ENCODE measurements at places on chromosomes 6 and 20.

DNA sequence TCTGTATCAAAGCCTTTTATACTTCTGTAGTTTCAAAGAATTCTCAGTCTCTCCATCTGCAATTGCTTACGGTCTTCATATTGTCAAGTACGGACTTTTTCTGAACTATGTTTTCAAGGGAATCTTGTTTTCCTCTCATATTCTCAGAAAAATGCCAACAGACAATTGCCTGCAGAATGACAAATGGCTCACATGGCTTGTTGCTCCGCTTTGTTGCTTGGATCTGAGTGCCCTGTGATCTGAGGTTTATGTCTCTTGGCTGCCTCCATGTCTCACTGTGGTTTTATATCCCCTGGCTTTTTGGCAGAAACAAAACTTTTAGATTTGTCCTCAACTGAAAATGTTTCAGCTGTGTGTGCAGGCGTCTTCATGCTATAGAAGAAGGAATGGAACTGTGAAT is 285.4 kb upstream of the CHD6 start:
- no peak for DNase-seq

- DNase-seq, result no peak
These were observed 249 bp downstream of the SAMD10 start for GRCh38 chr20:63979229-63979556.

GRCh38 chr20:37630166-37630565 is 63.7 kb upstream of the CTNNBL1 start:
- no peak for DNase-seq

GRCh38 chr6:22399693-22400092 is 102.9 kb upstream of the PRL start:
- DNase-seq, result no peak

DNA sequence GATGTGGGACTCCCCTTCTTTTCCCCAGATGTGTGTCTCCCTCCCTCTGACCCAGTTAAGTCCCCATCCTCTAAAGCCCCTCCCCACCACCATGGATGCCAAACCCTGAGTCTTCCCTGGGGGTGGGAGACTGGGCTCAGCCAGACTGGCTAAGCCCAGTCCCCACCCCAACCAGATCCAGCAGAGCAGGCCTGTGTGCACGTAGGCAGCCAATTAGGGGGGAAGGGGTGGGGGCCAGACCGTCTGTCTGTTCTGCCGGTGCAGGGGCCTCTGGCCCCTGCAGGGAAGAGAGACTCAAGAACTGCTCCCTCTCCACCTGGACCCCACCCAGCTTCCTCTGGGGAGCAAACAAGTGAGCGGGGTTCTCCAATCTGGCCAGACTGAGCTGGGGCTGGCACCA is 605 bp downstream of the COX4I2 start:
- DNase-seq, result no peak

DNA sequence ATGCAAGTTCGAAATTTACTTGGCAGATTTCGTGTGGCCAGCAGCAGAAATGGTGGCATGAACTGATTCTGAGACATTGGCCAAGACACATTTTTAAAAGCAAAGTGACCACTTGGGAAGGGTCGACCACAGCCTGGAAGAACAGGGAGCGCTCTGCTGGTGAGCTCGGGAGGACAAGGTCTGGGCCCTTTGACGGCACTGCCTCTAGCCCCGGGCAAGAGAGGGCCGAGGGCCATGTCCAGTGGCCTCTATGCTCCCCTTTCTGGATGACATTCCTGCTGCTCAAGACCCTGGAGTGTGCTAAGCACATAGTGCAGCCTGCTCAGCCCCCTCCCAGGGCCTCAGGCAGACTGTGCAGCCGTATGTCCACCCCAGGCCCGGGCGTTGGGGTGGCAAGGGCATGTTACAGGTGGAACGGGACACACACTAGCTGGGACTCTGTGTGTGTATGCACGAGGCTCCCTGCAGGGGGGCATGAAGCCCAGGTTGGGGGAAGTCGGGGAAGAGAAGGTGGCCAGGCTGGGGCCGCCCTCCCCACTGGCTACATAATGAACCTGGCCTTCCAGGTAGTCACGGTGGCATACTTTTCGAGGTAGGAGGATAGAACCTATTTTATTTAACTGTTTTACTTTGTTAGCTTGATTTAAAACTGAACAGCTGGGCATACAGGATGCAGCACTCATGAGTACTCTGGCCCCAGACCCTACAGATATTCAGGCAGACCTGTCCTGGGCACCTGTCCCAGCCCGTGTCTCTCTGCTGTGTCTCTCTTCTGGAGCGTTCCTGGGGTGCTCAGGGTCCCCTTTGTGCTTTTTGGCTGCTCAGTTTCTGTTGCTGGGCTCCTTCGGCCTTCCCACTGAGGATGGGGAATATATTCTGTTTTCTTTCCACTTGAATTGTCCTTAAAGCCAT is 6.4 kb downstream of the SYNJ2 start:
- no peak for DNase-seq

GRCh38 chr20:64095927-64096326 is 11.4 kb downstream of the NPBWR2 start:
- no peak for DNase-seq

DNA sequence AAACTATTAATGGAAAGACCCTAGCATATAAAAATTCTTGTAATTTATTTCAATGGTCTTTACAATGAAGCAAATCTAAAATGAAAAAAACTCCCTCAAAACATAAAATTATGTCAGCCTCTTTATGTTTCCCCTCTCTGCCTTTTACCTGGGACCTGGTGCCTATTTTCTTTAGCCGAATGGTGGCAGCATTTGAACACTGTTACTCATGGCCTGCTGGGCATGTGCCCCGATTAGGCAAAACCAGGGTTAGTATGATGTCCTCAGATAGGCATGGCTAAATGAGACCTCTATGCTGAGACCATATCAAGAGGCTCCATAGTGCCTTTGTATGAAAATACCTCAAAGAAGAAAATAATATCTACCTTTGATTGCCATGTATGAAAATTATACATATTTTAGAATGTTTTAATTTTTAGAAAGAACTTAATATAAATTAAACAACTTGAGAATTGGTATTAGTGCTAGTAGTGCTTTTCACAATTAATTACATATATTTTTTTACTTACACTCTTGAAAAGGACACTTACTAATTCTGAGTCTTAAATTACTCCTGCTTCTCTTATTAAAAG is 22.5 kb upstream of the C6orf58 start:
- no peak for DNase-seq

- no peak for DNase-seq
These were observed 180.3 kb downstream of the ANKRD60 start for GRCh38 chr20:58048096-58048702.

GRCh38 chr6:6875818-6876470 is 231.8 kb upstream of the RREB1 start:
- no peak for DNase-seq

DNA sequence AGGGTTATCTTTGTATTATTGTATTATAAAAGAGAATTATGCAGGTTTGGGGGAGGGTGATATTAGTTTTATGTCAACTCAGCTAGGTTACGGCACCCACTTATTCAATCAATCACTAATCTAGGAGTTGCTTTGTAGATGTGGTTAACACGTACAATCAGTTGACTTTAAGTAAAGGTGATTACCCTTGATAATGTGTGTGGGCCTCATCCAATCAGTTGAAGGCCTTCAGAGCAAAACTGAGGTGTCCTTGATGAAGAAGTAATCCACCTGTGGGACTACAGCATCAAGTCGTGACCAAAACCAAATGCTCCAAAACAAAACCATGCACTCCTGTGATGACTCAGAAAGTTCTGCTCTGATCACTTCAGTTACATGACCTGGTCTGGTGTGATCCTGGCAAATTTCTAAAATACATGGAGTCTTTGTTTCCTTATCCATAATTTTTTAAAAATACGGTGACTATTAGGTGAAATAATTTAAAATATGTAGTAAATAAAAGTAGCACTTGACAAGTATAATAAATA is 114.1 kb downstream of the IYD start:
- DNase-seq, result no peak

- no peak for DNase-seq
These were observed 4.5 kb downstream of the TNFRSF6B start for GRCh38 chr20:63701051-63701328.

DNA sequence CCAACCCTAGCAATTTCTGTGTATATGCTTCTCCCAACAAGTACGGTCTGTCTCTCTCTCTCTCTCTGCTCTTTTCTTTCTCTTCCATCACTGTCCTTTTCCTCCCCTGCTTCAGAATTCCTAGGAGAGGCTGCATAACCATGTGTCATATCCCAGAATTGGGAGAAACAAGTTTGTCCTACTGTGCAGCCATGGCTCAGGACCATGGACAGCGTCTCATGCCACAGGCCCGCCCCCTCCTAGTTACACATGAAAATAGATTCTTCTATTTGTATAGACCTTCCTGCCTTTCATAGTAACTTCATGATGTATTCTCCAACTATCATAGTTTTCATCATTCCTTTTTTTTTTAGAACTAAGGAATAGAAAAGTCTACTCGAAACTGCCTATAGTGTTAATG is 98.0 kb downstream of the FNDC1 start:
- no peak for DNase-seq

DNA sequence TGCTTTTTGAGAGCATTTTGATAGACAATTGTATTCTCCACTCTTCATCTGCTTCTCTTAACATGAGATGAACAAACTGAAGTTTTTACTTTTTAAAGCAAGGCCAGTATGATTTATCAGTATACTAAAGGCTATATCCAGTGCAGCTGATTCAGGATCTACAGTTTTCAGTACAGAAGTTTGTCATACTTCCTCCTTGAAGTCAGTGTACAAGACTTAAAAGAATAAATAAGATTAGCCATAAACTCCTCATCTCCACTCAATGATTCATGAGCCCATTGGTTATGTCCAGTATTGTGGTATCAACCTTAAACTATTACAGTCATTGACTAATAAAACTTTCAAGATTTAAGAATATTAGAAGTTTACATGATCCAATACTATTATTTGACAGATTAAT is 374.8 kb upstream of the EPHA7 start:
- no peak for DNase-seq

DNA sequence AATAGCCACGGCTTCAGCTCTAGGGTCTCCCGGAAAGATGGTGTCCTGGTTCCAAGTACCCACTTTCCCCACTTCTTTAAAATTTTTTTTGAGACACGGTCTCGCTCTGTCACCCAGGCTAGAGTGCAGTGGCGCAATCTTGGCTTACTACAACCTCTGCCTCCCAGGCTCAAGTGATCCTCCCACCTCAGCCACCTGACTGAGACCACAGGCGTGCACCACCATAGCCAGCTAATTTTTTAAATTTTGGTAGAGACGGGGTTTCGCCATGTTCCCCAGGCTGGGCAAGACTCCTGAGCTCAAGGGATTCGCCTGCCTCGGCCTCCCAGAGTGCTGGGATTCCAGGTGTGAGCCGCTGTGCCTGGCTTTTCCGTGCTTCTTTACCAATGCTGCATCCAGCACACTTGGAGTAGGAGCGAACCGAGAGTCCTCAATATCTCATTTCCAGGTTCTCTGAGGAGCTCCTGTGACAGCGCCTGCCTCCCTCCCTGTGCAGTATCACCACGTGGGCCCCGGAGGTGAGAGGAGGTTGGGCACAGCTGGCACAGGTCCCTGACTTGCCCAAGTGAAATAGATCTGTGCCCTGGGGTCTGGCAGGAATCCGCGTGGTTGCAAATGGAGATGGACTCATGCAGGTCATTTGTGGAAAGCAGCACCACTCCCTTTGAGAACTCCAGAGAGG is 37.3 kb downstream of the EZR start:
- DNase-seq, result no peak

GRCh38 chr6:169073311-169073710 is 180.3 kb downstream of the THBS2 start:
- DNase-seq, result no peak

GRCh38 chr6:128209771-128210170 is 308.9 kb upstream of the THEMIS start:
- DNase-seq, result no peak

- no peak for DNase-seq
These were observed 100.0 kb downstream of the ARMC2 start for GRCh38 chr6:108948181-108948661.

DNA sequence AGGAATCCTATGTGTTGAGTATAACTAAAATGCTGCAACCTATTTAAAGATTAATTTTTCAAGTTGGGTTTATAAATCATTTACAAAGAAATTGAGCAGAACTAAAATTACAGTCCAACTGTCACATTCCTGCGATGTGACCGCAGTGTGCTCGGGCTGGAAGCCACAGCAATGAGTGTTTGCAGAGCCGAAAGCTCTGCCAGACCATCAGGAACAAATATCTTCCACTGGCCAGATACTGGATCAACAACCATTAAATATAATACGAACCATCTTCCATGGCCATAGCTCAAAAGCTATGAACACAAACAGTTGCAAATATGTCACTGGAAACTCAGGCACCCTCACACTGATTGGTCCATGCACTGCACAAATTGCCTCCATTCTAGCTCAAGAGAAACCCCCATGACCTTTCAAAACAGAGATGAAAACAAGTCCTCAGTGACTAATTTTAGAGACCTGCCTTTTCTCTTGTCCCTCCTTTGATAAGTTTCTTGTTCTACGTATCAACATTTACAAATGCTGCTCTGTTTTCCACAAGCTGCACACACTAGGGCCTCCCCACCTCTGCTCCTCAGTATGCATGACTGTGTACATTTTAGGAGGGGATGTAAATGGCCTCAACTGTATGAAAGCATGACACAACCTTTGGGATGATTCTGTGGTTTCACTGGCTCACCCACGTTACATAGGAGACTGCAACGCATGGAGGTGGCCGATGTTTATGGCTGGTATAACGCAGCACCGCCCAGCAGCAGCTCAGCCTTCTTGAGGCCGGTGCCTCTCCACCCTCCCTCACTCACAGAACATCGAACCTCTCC is 171.7 kb downstream of the WDR27 start:
- no peak for DNase-seq

GRCh38 chr6:42898891-42899361 is 16.9 kb upstream of the PTCRA start:
- peak; percentile 41 for DNase-seq

- no peak for DNase-seq
These were observed 102.6 kb downstream of the MRPL14 start for GRCh38 chr6:44024574-44025219.

- peak; percentile 64 for DNase-seq
These were observed 32.1 kb downstream of the PKIG start for GRCh38 chr20:44614525-44614924.

- DNase-seq, result no peak
These were observed 53.9 kb downstream of the GTF2H5 start for GRCh38 chr6:158222066-158222465.

GRCh38 chr6:73747289-73747688 is 51.3 kb downstream of the CD109 start:
- no peak for DNase-seq

DNA sequence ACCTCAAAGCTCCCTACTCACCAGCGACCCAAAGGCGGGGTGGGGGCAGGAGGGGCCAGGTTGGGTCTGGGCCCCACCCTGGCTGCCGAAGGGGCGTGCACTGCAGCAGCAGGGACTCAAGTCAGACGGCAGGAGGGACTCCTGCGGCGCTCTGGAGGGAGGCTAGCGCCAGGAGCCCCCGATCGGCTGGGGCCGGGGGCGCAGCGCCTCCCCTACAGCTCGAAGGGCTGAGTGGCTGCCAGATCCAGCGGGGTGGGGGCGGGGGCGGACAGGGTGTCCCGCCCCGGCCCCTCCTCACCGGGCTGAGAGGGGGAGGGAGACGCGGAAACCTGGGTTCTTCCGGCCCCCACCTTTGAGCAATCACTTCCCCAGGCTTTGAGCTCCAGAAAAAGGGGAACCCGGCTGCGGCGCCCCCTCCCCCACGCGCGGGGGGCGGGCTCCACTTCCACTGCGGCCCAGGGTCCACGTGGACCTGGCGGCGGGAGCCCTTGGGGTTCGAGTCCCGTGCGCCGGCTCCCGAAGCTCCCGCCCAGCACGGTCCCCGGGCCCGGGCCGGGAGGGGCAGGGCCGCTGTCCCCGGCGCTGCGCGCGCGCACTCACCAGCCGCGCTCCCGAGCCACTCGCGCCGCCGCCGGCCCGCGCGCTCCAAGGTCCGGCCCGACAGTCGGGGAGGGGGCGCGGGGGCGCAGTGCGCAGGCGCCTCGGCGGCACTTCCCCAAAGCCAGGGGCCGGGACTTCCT is at the start of gene RGS19:
Gene RGS19 (minus strand): TSS at position 246 of the 740 bp plus-strand sequence. CDS start 2,632 bp downstream, outside the sequence.
- DNase-seq, result peak; percentile 46

All from hypothalamus (tissue), 51 donors.